Substantia nigra (tissue), 51 donors: ENCODE measurements at places on chromosomes 2 and 18.
A peak's percentile ranks its signal among the peaks of the same experiment; 100 is the strongest.

- no peak for DNase-seq
Measured at GRCh38 chr2:74538881-74539339, 9.2 kb downstream of the HTRA2 start.

- DNase-seq = no peak
Measured at GRCh38 chr2:7788736-7789135, 871.5 kb downstream of the RNF144A start.

DNA sequence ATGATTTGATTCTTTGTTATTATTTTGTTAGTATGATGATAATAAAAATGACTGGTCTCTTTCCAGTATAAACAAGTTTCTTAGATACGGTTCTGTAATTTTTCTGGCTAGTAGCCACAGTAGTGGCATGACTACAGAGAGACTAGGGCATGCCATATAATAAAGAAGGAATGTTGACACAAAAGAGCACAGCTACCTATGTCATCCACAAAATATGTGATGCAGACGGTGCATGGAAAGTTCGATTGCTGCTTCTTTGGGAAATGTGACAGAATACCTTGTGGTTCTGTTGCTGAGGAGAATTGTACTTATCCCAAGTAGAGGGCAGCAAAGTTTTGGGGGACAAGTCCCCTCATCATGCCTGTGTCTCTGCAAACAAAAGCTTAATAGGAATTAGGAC is 26.1 kb upstream of the SETBP1 start:
- DNase-seq = no peak

DNA sequence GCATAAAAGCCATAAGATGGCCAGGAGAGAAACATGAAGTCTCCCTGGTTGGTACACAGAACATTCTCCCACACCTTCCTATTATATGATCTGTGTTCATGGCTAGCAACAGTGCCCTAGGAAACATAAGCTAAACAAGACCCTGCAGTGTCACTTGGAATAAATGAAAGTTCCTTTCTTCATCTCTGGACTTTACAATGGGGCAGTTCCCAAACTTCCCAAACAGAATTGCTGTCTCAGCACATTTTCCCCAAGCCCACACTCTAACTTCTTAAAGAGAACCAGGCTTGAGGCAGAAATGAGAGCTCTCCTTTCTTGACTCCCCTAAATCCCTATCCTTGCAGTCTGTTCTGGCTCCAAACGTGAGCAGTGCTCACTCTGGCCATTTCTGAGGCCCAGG is 173.2 kb upstream of the CREB1 start:
- DNase-seq = no peak

GRCh38 chr2:71067567-71068217 is 756 bp upstream of the NAGK start:
- no peak for DNase-seq

- no peak for DNase-seq
Measured at GRCh38 chr2:112345030-112346027, 69.9 kb downstream of the ZC3H6 start.

DNA sequence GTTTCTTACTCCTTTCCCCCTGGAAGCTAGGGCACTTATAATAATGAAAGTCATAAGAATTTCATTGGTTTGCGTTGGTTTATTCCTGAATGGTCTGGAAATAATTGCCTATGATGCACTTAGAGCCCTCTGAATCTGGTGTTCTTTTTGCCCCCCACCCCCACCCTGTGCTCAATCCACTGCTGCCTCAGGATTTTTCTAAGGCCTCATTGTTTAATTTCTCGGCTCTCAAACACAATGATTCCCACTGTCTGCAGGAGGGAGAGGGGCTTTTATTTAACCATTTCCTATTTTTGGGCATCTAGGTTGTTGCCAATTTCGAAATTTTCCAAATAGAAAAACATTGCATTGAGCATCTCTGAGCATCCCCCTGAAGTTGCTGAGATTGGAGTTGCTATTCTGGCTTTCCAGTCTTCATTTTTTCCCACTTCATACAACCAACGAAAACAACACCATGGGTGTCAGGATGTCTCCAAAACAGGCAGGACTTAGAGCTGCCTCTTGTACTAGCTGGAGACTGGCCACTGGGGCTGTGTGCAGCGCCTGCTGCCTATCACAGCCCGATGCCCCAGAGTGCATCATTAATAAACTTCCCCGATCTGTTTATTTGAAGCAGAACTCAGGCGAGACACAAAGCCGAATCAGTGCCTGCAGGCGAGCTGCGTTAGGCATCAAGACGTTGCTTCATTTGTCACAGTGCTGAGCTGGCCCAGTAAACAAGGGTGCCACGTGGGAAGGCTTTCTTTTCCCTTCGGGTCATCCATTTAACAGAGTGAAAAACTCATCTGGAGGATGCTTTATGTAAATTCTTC is 1.8 kb upstream of the PCARE start:
- DNase-seq = peak; percentile 69

- no peak for DNase-seq
Measured at GRCh38 chr2:226159875-226160479, 639.6 kb downstream of the IRS1 start.

- DNase-seq = no peak
Measured at GRCh38 chr2:125644257-125644656, 1011.7 kb upstream of the GYPC start.

GRCh38 chr2:72136933-72137497 is 10.6 kb downstream of the CYP26B1 start:
- DNase-seq = no peak

- no peak for DNase-seq
Measured at GRCh38 chr2:23381084-23381483, 3.9 kb upstream of the KLHL29 start.

DNA sequence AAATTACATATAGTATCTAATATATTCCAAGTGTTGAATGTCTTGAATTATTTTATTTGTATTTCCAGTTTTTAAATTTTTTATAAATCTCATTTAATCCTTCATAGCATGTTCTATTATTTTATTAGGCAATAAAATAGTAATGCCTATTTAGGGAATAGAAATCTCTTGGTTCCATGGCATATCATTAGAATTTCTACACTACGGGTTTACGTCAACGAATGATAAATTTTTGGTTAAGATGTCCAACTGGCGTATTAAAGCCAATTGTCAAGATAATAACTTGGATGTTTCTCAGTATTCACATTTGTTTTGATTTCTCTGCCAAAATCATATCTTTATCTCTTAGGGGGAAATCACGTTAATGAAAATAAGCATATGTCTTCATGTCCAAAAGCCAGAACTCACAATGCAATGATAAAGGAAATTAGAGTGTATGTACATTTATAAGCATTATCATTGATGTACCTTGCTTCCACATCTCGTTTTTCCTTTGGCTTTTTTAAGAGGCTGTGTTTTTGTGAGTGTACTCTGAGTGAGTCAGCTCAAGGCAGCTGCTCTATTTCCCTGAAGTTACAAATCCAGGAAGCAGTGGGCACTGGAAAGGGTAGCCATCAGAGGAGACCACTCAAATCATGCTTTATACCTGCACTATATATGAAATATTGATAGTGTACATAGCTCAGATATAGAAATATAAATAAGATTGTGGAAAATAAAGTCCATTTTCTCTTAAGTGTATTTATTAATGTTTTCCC is 115.8 kb upstream of the PDE1A start:
- DNase-seq = no peak

DNA sequence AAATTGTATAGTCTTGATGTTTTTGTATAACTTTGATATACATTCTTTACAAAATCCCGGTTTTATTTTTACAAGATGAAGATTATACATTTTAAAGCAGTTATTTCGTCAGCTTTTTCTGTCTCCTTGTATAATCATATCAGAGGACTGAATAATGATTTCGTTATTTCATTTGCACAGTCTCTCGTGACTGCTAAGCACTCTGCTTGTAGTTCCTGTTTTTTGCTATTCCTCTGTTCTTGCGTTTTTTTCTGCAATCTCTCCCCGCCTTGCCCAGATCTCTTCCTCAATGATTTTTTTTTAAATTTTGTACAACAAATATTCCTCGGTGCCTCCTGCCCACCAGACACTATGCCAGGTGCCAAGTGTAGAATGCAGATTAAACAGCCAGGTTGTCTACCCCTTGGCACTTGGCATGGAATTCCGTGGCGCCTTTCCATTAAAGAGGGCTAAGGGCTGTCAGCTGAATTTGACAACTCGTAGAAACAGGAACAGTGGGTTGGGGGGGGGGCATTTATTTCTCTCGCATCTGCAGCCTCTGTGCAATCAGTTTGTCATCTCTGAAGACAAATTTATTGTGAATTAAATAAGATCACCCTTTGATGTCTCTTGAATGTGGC is 69.6 kb downstream of the KLHL29 start:
- DNase-seq = no peak
